ENCODE measurements at places on chromosomes 4 and X.

DNA sequence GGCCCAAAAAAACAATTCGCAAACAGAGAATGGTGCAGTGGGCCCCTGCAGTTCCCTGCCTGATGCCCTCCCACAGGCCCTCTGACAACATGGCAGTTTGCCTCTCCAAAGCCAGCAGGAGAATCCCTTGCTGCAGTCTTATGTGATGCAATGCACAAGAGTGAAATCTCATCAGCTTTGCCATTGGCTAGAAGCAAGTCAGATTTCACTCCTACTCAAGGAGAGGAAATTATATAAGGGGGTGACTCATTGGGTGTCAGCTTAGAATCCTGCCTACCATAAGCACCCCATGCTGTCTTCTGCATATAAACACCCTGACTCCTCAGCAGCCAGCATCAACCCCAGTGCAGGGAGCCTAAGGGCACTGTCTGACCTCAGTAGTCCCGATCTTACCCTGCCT lies 157.3 kb upstream of the LDB2 start:
- no peak for DNase-seq

DNA sequence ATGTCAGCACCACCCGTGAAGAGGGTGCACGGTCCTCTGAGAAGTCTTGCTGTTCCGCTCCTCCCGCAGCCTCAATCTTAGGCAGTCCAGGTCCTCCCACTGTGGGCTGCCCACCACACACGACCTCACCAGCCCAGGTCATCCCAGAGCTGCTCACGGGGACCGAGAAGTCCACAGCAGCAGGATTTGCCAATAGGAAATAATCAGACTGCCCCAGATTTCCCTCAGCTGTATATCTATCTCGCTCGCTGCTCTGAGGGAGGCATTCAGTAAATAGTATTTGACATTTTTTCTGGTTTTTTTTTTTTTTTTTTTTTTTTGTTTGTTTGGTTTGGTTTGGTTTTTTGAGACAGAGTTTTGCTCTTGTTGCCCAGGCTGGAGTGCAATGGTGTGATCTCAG lies 83.8 kb downstream of the STOX2 start:
- DNase-seq = no peak

- peak; percentile 83 for DNase-seq
Measured at GRCh38 chr4:11428899-11429698, 405 bp upstream of the HS3ST1 start.

DNA sequence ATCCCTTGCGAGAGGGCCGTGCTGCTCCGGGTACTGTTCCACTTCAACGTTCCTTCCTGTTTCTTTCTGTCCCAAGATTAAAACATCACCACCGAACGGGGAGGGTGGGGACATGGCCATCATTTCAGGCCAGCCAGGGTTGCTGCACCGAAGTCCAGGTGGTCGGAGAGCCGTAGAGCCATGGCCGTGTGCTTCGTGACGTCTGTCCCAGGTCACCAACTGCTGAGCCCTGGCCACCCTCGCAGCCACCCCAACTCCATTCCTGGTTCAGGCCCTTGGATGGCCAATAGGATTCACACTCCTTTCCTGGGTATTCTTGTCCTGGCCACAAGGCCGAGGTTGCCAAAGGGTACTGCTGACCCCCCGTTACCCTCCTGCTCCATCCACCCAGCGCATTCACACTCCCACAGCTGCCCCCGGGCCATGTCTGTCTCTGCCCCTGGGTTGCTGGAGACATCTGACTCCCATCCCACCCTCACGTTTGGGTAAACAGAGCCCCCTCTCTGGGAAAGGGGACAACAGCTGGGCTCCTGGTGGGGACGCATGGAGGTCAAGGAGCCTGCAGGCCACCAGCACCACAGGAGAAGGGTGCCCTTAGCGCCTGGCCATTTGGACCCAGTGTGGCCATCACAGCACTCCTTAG lies 103.2 kb downstream of the HMX1 start:
- DNase-seq = no peak

All from NCI-H510A (cell line).